ENCODE measurements at places on chromosomes 16 and 17.

GRCh38 chr16:58494981-58495520, 4.9 kb upstream of the NDRG4 start:
- DNase-seq: peak; percentile 91

GRCh38 chr16:87809150-87809902, 43.5 kb upstream of the KLHDC4 start:
- no peak for DNase-seq

DNA sequence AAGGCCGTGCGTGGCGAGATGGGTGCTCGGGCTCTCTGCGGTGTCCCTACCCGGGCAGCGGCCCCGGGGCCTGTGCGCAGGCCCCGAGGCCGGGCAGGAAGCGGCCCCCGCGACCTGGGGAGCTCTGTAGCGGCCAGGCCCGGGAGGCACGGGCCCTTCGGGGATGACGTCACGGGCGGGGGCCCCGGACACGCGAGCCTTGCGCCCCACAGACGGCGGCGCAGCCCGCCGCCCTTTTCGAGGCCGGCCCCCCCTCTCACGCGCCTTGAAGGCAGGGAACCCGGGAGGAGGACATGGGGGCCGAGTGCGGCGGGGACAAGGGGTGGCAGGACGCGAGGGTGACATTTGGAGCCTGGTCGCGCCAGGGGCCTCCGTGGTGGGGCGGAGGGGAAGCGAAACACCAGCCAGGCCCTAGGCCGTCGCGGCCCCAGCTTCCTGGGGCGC, 1.1 kb downstream of the RAI1 start:
- no peak for DNase-seq

DNA sequence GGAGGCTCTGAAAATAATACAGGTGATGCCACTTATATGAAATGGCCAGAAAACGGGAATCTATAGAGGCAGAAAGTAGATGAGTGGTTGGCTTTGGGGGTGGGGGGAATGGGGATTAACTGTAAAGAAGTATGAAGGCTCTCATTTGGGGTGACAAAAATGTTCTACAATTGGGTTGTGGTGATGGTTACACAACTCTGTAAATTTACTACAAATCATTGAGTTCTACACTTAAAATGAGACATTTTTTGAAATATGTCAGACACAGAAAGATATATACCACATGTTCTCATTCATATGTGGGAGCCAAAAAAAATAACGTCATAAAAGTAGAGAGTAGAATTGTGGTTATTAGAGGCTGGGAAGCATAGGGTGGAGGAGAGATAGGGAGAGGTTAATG, 25.7 kb downstream of the ARHGAP17 start:
- DNase-seq: no peak

- DNase-seq: peak; percentile 87
These were observed 7.5 kb downstream of the SLC16A3 start for GRCh38 chr17:82236142-82236971.

DNA sequence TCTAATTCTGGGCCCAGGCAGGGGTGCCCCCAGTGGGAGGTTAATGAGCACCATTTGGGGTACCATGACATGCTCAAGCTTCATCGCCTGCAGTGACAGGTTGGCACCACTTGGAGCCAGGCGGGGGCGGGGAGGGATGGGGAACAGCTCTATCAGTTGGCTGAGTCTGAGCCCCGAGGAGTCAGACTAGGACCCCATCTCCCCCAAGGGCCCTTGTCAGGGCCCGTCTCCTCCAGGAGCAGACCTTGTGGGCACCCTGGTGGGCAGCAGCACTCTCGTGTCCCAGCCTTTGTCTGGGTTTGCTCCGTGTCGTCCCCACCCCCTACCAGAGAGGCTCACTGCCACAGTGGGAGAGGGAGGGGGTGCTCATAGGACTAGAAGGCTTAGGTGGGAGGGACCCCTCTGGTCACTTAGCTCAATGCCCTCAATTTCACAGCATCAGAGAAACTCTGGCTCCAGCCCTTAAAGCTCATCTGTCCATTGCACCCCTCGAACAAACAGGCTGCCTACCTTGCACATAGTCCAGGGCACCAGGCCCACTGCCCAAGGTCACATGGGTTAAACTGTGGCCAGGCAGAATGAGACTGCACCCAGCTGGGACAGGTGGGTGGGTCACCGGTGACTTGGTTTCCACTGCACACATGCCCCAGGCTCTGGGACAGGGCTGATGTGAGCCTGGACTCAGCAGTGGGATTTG, 4.1 kb downstream of the PPP1R9B start:
- DNase-seq: no peak

GRCh38 chr17:77487211-77487629, 346.5 kb downstream of the SEC14L1 start:
- no peak for DNase-seq

- DNase-seq: no peak
These were observed 89.2 kb upstream of the CDC42EP4 start for GRCh38 chr17:73400915-73401545.

All from iPS-NIHi11 (cell line).